ENCODE measurements at places on chromosomes 6 and 20.

DNA sequence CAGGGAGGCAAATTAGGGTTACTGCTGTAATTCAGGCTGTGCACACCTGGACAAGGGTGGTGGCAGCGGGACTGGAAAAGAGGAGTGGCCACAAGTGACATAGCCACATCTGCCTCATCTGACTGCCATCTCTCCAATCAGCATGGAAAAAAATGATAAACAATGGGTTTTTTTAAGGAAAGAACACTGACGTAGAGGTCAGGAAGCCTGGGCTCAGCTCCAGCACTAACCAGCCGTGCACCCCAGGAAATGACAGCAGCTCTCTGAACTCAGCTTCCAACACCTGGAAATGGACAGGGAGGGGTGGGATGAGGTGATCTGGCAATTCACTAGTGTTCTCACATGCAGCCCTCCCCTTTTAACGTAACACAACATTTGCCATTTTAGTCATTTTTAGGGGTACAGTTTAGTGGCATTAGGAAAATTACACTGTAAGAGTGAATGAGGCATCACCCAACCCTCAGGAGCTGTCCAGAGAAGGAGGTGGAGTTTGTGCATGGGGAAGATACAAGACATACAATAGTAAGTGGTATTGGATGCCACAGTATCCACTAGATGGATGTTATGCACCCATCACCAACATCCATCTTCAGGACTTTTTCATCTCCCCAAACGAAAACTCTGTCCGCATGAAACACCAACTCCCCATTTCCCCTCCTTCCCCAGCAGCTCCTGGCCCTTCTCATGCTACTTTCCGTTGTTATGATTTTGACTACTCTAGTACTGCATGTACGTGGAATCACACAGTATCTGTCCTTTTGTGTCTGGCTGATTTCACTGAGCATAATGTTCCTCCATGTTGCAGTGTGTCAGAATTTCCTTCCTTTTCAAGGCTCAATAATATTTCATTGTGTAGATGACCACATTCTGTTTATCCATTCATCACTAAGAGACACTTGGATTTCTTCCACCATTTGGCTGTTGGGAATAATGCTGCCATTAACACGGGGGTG is 215.5 kb upstream of the ECI2 start:
- no peak for DNase-seq

DNA sequence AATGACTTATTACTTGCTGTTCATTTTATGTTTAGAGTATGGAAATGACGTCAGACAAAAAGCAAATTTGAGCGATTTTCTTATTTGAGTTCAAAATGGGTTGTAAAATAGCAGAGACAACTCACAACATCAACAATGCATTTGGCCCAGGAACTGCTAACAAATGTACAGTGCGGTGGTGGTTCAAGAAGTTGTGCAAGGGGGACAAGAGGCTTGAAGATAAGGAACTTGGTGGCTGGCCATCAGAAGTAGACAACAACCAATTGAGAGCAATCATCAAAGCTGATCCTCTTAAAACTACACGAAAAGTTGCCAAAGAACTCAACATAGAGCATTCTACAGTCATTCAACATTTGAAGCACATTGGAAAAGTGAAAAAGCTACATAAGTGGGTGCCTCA is 43.8 kb downstream of the REV3L start:
- no peak for DNase-seq

DNA sequence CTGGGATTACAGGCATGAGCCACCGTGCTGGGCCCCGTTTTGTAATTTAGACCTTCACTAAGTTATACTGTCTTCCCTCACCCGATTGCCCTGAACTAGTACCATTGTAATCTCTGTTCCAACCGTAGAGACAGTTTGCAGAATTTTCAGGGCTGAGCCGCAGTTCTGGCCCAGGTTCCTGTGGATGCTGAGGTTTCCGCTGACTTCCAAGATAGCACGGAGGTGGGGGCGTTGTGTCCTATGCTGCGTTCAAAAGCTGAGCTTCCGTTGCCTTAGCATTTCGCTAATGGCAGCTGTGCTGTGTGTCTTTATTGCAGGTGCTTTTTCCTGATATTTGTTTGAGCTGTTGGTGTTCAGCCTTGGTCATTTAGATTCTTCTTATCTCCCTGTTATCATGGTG is 137.0 kb downstream of the SOX4 start:
- no peak for DNase-seq

DNA sequence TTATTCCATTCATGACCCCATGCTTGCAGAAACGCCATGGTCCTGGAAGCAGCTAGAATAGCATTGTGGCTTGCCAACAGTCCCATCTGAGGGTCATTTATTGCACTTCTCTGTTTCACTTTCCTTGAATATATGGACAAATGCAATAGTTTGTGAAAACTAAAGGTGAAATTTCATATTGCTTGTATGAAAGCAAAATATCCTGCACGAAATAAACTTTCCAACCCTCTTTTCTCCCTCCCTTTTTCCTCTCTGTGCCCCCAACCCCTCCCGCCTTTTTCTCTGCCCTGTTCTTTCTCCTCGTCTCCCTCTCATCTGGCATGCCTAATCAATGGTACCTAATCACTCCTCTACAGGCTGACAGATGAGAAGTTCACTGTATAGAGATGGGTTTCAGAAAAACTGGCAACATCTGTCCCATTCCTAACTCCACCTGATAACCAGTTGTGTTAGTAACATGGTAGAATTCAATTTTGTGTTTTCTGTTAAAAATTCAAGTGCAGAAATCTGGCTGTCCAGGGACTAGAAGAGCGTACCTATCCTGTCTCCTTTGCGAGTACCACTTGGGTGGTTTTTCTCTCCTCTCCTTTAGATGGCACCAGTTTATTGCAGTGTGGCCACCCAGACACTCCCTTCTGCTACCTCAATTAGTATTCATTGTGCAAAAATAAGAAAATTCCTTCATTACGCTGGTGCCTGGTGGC is 198.6 kb downstream of the FOXA2 start:
- DNase-seq: no peak

GRCh38 chr6:86738078-86738477 is 199.2 kb upstream of the HTR1E start:
- no peak for DNase-seq

GRCh38 chr6:48151142-48151541 is 40.1 kb upstream of the PTCHD4 start:
- no peak for DNase-seq

DNA sequence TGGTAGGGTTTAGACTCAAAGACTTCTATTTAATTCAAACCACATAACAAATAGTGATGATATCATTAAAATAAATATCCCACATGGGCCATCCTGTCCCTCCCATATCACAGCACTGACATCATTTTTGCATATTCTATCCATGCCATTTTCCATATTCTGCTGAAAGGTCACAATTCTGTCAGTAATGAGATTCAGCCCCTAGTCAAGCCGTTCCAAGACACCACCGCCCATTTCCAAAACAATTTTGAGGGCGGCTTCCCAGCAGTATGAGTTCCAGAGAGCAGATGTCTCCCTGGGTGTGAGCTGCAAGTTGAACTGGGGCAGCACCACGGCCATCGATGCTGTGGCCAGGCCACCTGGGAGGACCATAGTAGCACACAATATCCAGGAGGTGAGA is 65.1 kb upstream of the PLEKHG1 start:
- DNase-seq: no peak

DNA sequence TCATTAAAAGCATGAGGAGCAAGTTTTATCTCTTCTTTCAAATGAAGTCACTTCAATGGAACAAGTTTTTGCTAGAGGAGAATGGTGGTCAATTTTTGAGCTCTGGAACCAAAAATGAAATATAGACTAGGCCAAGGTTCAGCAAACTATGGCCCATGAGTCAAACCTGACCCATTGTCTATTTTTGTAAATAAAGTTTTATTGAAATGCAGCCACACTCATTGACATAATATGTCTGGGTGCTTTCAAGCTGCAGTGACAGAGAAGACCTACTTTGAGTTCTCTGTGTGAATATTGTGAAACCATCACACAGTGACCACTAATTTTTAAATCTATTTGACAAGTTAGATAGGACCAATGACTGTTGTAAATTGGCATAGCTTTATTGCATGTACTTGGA is 13.4 kb downstream of the RAE1 start:
- DNase-seq: no peak

- no peak for DNase-seq
These were observed 39.3 kb downstream of the PTK7 start for GRCh38 chr6:43115365-43115764.

- no peak for DNase-seq
These were observed 5.6 kb downstream of the TAGAP start for GRCh38 chr6:159038914-159039884.

DNA sequence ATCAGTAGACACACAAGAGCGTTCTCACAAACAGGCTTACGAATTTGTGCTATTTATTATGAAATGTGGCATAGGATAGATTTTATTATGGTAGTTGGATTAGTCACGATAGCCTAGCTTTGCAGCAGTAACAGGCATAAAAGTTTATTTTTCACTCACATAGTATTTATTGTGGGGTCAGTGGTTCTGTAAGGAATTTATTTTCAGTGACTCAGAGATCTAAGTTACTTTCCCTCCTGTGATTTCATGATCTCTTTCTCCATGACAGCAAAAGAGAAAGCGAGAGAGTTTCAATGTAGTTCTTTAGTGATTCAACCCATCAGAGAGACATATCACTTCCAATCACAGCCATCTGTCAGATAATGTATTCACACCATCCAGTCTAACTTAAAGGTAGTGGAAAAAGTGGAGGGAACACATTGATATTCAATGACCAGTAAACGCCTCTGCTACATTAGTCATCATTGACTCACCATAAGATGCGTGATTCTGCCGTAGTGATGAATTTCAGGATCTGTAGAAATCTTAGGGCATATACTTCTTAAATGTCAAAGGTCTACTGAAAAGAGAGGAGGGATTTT is 605.5 kb downstream of the HDGFL1 start:
- peak; percentile 74 for DNase-seq

- no peak for DNase-seq
These were observed 3.6 kb upstream of the NHLRC1 start for GRCh38 chr6:18126121-18126520.

DNA sequence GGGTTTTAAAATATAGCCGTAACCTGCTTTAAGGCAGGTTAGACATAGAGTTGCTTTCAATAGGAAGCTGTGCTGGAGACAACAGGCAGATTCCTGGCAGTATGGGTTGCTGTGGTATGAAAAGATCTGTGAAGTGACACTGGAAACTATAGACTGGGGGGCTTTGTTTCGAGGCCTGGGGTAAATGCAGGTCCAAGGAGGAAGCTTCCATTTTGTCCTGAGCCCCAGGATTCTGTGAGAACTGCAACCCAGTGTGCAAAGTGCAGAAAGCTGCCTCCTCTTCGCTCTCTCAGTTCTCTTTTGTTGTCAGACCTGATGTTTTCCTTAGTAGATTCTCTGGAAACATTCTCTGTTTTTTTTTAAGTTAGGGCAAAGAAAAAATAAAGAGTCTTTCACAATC is 86.9 kb downstream of the LYRM4 start:
- no peak for DNase-seq

GRCh38 chr20:38250609-38251008 is 9.9 kb downstream of the KIAA1755 start:
- DNase-seq: no peak

- no peak for DNase-seq
These were observed 11.4 kb downstream of the HLA-E start for GRCh38 chr6:30500421-30501355.

- no peak for DNase-seq
These were observed 118.8 kb downstream of the CDH4 start for GRCh38 chr20:61370841-61371303.

DNA sequence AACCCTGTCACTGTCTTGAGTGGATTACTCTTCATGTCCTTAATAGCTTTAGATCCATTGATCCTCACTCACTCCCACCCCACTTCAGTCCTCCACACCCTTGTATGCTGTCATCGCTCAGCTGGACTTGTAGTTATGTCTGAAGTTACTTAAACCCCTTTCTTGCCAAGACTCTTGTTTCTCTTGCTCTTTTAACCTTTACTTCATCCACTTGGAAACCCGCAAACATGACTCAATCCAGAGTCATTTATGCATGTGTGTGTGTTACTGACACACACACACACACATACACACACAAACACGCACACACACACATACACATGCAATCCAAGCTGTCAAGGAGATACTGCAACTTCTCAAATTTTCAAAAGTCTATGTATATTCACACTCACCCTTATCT is 341.8 kb downstream of the SYNE1 start:
- peak; percentile 78 for DNase-seq

- no peak for DNase-seq
These were observed 111.4 kb upstream of the ARMC2 start for GRCh38 chr6:108736832-108737231.

DNA sequence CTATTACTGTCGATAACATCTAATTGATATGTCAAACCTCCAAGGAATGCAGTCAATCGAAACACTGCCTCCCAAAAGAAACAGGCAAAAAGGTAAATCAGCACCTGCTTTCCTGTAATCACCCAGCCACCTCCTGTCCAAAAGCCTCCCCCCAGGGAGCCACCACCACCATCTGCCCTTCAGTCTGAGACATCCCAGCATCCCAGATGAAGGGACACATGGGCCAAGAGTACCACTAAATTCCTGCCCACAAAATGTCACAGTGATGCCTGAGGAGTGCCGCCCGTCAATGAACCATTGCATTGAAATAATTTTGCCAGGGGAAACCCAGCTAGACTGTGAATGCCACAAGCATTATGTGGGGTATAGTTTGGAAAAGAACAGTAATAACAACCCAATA is 401.7 kb downstream of the ZFAND3 start:
- no peak for DNase-seq

DNA sequence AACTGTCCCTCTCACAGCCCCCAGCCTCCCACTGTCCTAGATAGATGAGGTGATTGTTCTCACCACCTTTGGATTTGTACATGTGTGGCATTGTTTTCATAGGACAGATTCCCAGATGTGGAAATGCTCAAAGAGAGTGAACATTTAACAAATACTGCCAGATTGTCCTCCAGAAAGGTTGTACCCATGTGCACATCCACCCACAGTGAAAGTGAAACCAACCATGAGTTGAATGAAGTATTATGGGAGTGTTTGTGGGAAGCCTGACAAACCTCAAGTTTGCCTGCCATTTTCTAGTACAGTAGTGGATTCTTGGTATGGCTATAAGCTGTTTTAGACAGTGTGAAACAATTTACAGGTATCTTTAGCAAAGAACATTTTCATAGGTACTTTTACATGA is 42.7 kb downstream of the ANKRD6 start:
- DNase-seq: no peak

GRCh38 chr6:144595266-144595665 is 310.1 kb downstream of the UTRN start:
- DNase-seq: no peak

DNA sequence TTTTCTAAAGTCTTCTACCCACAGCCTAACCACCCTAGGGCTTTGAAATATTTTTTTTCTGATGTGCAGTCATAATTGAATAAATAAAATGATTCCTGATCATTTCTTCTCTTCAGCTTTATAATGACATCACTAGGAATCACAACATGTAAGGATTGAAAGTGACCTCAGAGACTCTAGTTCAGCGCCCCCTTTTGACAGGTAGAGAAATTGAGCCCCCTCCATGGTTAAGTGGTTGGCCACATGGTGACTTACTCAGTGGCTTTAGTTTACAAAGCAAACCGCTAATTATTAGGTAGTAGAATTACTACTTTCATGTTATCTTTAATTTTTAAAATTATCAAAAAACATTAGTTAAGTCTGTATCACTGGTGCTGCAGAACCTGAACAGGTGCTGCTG is 13.3 kb upstream of the SLC2A12 start:
- no peak for DNase-seq

Measured in AG09319 (cell line).